Kidney epithelial cell (primary cell): ENCODE measurements at places on chromosomes 4 and X. TPM values are rescaled to one million over a fixed set of nuclear protein-coding genes. Genes with fewer than 3 reads are reported as not detected.

Gene NOX1
- not detected in 2 replicates for total RNA-seq

Gene KDR
- total RNA-seq: 1.3 and 1.6 TPM in 2 replicates

DNA sequence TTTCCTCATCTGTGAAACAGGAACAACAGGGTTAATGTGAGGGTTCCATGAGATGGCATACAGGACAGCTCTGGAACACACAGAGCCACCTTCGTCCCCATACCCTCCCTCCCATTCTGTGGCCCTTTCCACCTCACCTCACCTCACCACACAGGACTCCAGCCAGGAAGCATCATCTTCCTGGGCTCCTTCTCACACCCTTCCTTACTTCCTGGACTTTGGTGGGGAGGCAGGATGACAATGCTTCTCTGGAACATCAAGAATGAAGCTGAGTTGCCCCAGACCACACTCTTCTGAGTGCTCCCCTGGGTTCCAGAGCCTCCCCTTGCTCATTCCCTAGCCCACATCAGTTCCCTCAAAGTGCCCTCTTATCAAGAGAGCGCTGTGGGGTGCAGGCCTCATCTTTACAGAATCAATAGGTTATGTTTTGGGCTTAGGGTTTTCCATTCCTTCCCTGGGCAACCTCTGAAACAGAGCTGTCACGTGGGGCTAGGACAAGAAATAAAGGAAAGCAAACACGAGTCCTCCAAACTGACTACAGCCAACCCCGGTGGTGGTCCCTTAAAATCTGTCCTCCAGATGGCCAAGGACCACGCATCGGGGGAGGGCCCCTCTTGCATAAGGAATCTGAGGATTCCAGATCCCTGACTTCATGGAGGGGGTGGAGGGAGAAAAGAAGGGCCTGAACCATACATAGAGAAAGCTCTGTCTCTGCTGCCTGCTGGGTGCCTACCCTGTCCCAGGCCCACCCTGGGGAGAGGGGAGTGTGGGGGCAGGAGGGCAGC is 74.4 kb upstream of the ATP6AP2 start:
- DNase-seq: no peak

GRCh38 chr4:81599742-81600380 is 128.2 kb upstream of the RASGEF1B start:
- no peak for DNase-seq

GRCh38 chr4:45155081-45155777 is 428.9 kb upstream of the GNPDA2 start:
- peak; percentile 29 for DNase-seq

Gene UGT2B15
- total RNA-seq: not detected in 2 replicates

Gene LDB2
- 0.07 and 0.46 TPM in 2 replicates for total RNA-seq

Gene FAM9C
- not detected in 2 replicates for total RNA-seq

GRCh38 chr4:132572210-132572609 is 576.9 kb upstream of the PCDH10 start:
- no peak for DNase-seq

Gene PAGE2
- not detected in 2 replicates for total RNA-seq

DNA sequence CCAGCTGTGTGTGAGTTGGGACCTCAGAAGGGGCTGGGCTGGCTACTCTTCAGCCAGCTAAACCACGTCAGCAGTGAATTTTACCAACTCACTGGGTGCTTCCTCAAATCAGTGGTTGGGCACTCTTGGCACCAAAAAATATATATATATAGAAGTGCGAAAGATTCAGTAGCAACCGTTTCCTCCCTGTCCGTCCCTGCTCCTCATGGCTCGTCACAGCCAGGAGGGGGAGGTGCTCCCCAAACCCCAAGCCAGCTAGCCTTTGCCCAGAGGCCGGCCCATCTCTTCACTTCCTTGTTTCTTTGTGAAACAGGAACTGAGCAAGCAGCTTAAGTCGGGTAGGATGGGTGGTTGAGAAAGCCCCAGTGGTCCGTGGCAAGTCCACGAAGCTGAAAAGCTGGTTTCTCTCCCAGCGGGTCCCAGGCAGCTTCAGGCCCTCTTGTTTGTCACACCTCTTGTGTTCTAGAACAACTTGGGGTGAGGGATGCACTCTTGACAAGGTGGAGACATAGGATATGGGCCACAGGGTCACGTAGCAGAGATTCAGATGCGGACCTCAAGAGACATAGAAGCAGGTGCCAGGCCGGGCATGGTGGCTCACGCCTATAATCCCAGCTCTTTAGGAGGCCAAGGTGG is 6.8 kb upstream of the SASH3 start:
- DNase-seq: no peak

GRCh38 chrX:54494989-54495813 is 833 bp downstream of the FGD1 start:
- DNase-seq: no peak

DNA sequence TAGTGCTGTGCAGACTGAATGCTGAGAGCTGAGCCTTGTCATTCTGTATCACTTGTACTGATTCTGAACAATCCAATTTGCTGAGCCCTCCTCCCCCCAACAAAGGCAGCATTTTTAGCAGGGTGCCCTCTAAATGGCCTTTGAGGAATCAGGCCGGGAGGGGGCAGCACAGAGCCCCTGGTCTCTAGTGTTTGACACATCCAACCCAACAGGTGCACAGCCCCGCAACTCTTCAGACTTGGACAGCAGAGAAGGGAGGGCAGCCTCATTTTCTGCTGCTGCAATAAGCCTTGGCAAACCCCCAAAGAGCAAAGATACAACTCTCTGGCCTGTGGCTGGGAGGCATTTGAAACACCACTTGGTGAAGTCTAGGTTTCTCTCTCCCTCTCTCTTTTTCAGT is 3.4 kb downstream of the ATP1B4 start:
- no peak for DNase-seq

DNA sequence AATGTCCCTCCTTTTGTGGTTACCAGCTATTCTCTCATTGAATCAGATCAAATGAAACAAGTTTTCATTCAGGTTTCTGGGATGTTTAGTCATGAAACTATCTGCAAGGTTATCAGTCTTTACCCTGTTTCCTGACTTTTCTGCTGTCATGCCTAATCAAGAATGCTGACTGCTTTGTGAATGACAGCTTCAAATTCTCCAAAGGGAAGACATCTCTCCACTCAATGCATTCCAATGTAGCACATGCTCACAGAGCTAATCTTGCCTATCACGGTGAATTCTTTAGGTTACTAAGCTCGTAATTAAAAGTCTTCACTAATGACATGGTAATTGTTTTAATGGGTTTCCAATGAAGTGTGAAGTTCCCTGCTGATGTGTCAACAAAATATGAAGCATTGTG is 1068.5 kb downstream of the PCDH7 start:
- no peak for DNase-seq

Gene TMPRSS11D
- not detected in 2 replicates for total RNA-seq

DNA sequence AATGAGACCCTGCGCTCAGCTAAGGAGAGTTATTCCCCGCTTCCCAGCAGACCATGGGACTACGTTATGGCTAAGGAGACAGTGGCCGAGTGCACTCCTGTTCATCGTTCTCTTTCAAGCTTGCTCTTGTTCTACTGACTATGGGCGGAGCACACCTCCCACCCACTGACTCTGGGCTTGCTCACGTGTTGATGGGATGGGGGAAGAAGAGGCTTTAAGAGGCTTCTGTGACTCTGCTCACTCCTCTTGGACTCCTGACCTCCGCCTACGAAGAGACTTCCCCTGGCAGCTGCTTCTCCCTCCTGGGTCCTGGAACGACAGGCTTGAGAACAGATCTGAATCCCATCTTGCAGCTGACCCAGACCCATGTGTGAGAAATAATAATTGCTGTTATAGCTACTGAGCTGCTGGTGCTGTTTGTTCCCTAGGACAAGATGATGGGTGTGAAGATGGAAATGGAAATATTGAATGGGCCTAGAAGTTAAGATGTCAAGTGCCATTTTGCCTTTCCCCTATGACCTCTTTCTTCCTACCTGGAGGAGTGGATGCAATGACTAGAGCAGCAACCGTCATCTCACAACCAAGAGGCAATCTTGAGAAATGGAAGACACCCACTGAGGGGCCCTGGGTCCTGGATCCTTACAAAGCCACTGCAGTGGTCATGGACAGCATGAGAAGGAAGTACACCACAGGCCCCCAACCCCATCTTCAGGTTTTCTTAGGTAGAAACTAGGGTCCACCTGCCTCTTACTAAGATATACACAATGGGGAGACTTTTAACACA is 38.7 kb upstream of the IRAK1 start:
- no peak for DNase-seq

GRCh38 chr4:104848597-104849225 is 298.0 kb upstream of the TET2 start:
- DNase-seq: no peak

Gene ESX1
- not detected in 2 replicates for total RNA-seq

Gene CC2D2A
- total RNA-seq: 18.3 and 28.0 TPM in 2 replicates

- no peak for DNase-seq
These were observed 150.6 kb downstream of the RASL11B start for GRCh38 chr4:53012738-53013137.

Gene PPP4R3C
- not detected in 2 replicates for total RNA-seq

GRCh38 chr4:61200187-61200915 is at the start of gene ADGRL3:
ADGRL3 (plus strand) TSS chr4:61200326.
- no peak for DNase-seq
